Activated CD8-positive, alpha-beta memory T cell treated with anti-CD3 and anti-CD28 coated beads for 36 hours (primary cell): ENCODE measurements at places on chromosomes 16 and 17. TPM values are rescaled to one million over a fixed set of nuclear protein-coding genes. Genes with fewer than 3 reads are reported as not detected.

The MT4 gene
- total RNA-seq = not detected

The CBX2 gene
- total RNA-seq = 3.8 TPM

The ITGAL gene
- total RNA-seq = 222 TPM

The GPR179 gene
- total RNA-seq = 0.30 TPM

The PRAC1 gene
- total RNA-seq = not detected

The GRIN2C gene
- total RNA-seq = not detected

The KRT12 gene
- not detected for total RNA-seq

The INCA1 gene
- 0.31 TPM for total RNA-seq

The AGRP gene
- total RNA-seq = 0.25 TPM

The TACO1 gene
- 35.5 TPM for total RNA-seq

The GCGR gene
- not detected for total RNA-seq

The PTRH2 gene
- 45.3 TPM for total RNA-seq

The CASKIN1 gene
- total RNA-seq = 0.70 TPM

The TBC1D16 gene
- total RNA-seq = 6.8 TPM

The HBA1 gene
- not detected for total RNA-seq

The PYCARD gene
- 6.9 TPM for total RNA-seq

The CD300LB gene
- not detected for total RNA-seq

The CHST4 gene
- total RNA-seq = not detected

The VAT1L gene
- total RNA-seq = not detected

The DDX5 gene
- total RNA-seq = 679 TPM

The PRKCA gene
- total RNA-seq = 73.4 TPM

The TMEM204 gene
- 22.6 TPM for total RNA-seq

The CA7 gene
- total RNA-seq = not detected

The CORO1A gene
- total RNA-seq = 971 TPM

The HEATR9 gene
- 1.5 TPM for total RNA-seq

The GNG13 gene
- total RNA-seq = not detected

The ZCCHC14 gene
- total RNA-seq = 4.7 TPM

The SYT17 gene
- not detected for total RNA-seq

The CD300E gene
- total RNA-seq = not detected

The TTLL6 gene
- total RNA-seq = not detected

The MVD gene
- total RNA-seq = 68.5 TPM

The DHRS7C gene
- total RNA-seq = not detected
